ENCODE measurements at places on chromosomes 5 and 9.

DNA sequence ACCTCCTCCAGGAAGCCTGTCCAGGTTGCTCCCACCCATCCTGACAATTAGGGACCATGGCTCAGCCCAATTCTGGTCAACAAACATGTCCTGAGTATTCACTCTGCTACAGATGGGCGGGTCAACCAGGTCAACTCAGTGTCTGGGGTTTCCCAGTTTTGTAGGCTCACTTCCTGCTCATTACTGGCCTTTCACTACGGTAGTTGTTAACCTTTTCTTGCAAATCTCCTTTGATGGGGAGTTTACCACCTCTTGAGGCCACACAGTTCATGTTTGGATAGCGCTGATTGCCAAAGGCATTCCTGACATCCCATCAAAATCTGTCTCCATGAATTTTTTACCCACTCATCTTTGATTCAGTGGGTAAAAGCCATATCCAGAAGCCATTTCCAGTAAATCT, 13.8 kb downstream of the TMEM8B start:
- DNase-seq, result no peak

GRCh38 chr5:149422366-149423048, 43.4 kb upstream of the IL17B start:
- peak; percentile 91 for DNase-seq

DNA sequence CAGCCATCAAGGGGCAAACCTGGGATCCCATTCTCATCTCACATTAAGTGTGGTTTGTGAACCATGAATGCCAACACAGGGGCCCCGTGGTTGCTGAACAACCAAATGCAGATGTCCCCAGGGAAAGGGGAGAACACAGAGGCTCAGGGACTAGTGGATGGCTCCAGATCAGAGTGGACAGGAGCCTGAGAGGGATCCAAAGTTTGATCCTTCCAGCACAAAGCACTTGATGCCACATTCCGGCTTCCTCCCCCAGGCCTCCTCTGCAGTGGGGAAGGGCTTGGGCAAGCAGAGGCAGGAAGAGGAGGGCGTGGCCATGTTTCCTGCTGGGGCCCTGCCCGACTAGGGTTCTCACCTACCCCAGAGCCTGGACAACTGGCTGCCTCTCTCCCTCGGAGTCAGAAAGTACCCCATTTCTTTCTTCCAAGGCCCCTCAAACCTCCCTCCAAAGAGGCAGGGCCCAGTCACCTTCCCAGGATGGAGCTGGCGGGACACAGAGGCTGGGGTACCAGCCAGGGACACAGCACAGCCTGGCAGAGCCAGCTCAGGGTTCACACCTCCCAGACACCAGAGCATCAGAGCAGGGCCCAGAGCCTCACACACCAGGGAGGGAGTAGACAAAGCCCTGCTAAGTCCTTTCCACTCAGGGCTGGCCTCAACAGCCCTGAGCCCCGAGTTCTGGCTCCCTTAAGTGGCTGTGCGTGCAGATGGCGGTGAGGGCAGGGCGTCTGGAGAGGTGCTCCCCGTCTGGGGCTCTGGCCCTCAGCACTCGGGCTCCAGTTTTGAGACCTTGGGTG, 4.3 kb upstream of the RNF44 start:
- DNase-seq, result peak; percentile 89

GRCh38 chr5:172777881-172778814, 7.2 kb upstream of the DUSP1 start:
- DNase-seq, result no peak
